Sciatic nerve (tissue), 2 donors: ENCODE measurements at places on chromosomes 5 and 9. TPM values are rescaled to one million over a fixed set of nuclear protein-coding genes. Genes with fewer than 3 reads are reported as not detected.

- no peak for DNase-seq
Measured at GRCh38 chr5:145938776-145939539, 2.6 kb downstream of the SH3RF2 start.

DNA sequence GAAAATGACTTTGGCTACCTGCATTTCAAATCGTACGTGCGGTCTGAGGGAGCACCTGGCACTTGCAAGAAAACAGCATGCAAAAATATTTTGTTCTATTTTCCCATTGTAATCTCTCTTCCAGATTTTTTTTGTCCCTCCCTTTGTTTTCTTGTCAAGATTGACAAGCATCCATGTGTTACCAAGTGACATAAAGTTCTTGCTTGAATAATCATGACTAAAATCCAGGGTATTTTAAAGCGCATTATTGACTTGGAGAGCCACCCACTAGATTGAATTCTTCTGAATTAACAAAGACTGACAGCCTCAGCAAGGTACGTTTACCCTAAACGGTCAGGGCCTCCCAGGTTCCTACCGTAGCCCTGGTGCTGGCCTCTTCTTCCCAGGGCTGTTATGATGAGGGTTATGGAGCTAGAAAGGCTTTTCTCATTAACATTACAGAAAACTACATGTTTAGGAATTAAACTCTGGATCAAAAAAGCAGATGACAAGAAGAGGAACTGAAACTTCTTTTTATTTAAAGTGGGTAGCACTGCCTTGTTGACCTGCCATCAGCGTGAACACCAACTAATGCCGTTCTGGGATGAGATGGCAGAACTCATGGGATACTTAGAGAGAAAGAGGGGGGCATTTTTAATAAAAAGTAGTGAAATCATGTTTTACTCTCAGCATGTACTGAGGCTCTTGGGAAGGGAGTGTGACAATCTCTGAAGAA, 297.0 kb downstream of the EFNA5 start:
- DNase-seq: no peak

GRCh38 chr5:126814721-126815404, 37.9 kb downstream of the LMNB1 start:
- DNase-seq: no peak

DNA sequence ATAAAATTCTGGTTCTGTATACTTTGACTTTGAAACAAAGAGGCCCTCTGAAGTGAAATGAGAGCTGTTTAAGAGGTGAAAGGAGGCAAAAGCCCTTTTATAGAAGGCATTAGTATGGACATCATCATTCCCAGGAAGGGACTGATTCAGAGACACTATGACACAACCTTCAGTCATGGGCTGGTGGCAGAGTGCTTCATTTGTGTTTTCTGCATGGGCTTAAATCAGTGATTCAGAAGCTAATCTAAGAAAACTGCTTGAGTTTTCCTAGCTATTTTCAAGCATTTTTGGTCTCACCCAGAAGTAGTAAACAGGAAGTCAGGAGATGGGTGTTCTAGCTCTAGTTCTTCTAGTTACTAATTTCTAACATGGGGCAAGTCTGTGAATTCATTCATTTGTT, 288.9 kb downstream of the TRPM3 start:
- DNase-seq: no peak

- DNase-seq: no peak
Measured at GRCh38 chr9:16675131-16675530, 195.3 kb downstream of the BNC2 start.

DNA sequence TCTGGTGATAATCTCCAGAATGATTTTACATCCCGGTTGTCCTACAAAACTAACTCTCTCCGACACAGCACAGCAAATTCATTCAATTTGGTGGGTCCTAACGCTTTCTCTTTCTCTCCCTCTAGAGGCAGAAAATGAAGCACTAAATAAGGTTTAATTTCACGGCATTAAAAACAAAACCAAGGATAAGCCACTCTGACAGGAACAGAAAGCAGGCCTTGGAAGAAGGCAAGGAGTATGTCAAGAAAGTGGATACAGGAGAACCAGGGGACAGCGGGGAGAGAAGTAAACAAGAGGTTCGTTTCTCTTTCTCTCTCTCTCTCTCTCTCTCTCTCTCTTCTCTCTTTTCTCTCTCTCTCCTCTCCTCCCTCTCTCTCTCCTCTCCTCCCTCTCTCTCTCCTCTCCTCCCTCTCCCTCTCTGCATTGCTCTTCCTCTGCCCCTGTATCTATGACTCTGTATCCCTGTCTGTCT, 49.8 kb downstream of the EBF1 start:
- no peak for DNase-seq

DNA sequence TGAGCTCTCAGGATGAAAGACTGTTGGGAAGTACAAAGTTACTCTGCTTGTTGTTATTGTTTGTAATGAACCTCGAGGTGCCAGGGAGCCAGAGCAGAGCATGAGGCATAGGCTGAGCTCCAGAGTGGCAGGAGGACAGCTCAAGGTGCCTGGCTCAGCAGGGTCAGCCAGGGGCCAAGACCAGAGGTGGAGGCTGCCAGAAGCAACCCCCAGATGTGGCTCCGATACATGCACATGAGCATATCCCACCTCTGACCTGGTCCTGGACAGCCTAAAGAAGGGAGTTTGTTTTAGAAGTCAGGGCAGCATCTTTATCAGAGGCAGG, 105.6 kb downstream of the PSD2 start:
- peak; percentile 28 for DNase-seq

GRCh38 chr9:97845130-97845529, 7.9 kb upstream of the FOXE1 start:
- DNase-seq: no peak

GRCh38 chr5:111486055-111486454, 26.3 kb downstream of the STARD4 start:
- DNase-seq: no peak

DNA sequence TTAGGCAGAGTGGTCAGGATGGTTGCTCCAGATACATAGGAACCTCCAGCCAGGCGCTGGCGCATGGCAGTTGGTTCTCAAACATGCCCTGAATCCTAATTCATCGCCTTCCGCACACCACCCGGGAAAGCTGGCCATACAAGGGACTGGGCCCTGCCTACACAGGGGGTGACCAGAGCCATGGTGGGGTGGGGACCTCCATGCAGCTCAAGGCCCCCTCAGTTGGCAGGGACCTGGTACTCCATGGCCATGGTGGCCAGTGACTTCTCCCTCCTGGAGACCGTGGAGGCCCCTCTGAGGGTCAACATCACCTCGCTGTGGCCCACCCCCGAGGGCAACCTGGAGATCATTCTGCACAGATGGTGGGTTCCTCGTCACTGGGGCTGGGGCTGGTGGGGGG, 26.8 kb downstream of the PAEP start:
- peak; percentile 43 for DNase-seq

Gene SMIM33
- not detected for total RNA-seq

Gene GRPEL2
- total RNA-seq: 21.6 TPM
